ENCODE measurements at places on chromosomes 2 and 18.

DNA sequence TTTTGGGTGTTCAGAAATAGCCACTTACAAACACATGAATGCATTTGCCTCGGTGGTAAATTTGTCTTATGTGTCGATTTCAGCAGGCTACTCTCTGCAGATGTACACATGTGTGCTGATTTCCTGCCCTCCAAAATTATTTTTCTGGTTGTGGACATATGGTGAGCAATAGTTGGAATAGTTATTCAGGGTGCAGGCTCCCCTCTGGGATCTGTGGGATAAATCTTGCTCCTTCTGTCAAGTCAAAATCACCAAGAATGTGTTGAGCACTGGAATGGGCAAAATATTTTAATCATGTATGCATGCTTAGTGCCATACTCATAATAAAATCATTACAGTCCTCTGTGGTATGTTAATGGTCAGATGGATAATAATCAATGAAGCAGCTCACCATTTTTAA, 684.5 kb downstream of the BCL11A start:
- H3K4me1 ChIP-seq: no peaks in the 10 kb centered on the region
- no peak for DNase-seq
- no peak overlapping the region for H3K27ac ChIP-seq
- no peaks in the 10 kb centered on the region for H3K36me3 ChIP-seq

GRCh38 chr2:216057688-216058193, 23.9 kb downstream of the PECR start:
- peak; percentile 83 for DNase-seq
- peaks cover 28% of the 10 kb centered on the region for H3K4me1 ChIP-seq
- H3K4me3 ChIP-seq: peak overlapping the region; percentile 31
- peaks cover under 1% of the 10 kb centered on the region for H3K36me3 ChIP-seq
- no peaks in the 10 kb centered on the region for H3K27me3 ChIP-seq

DNA sequence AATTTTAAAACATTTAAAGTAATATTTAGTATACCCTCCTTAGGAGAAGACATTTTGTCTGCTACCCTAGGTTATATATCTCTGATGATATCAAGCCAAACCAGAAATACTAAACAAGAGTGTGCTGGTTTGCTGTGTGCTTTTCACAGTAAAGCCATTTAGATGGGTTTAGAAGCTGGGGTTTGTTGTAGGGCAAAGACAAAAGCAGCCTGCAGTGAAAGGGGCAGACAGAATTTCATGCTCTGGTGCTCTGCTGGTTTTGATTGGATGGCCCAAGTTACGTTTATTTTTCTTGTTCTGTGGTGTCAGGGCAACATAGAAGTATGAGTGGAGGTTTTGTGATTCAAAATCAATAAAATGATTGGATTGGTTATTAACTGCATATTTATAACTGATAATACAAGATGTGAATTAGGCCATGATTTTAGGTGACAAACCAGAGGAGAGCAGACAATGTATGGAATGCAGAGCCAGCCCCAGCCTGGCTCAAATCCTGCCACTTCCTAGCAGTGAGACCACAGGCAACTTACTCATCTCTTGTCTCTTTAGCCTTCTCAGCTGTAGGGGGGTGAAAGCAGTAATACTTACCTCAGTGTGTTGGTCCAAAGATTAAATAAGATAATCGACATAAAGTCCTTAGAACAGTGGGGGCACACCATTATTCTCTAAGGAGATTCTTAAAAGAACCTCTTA, 30.9 kb upstream of the IER3IP1 start:
- peaks cover 23% of the 10 kb centered on the region for H3K27me3 ChIP-seq
- H3K36me3 ChIP-seq: no peaks in the 10 kb centered on the region
- no peaks in the 10 kb centered on the region for H3K4me1 ChIP-seq
- H3K4me3 ChIP-seq: no peak overlapping the region

DNA sequence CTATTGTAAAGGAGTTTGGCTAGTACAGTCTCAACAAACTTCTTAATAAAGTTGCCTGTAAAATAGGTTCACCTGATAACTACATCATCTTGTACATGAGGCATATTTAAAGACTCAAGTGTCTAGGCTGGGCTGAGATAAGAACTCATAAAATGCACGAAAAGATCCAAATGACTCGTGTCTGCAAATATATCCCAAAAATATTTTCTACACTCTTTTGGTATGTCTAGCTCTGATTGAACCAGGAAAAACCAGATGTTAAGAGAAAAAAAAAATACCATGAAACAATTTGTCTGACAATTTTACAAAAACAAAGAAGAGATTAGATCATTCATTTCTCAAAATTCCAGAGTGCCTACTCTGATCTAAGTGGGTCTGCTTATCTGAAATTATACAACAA, 166.9 kb upstream of the OSR1 start:
- H3K4me3 ChIP-seq: no peak overlapping the region
- peaks cover 8% of the 10 kb centered on the region for H3K27me3 ChIP-seq
- no peak overlapping the region for H3K27ac ChIP-seq

Measured in HFFc6 (cell line).